Regular cardiac myocyte (primary cell): ENCODE measurements at places on chromosomes 11 and 22. TPM values are rescaled to one million over a fixed set of nuclear protein-coding genes. Genes with fewer than 3 reads are reported as not detected.

The OR52D1 gene
- not detected in 2 replicates for total RNA-seq

The FADS3 gene
- total RNA-seq, result 92.8 and 113 TPM in 2 replicates

The ART5 gene
- 0.28 TPM in 1 of 2 replicates, not detected in the other for total RNA-seq

The HYOU1 gene
- 183 and 240 TPM in 2 replicates for total RNA-seq

The NELL1 gene
- total RNA-seq, result not detected in 2 replicates

The OR52A5 gene
- not detected in 2 replicates for total RNA-seq
